ENCODE measurements at places on chromosomes 4 and X. TPM values are rescaled to one million over a fixed set of nuclear protein-coding genes. Genes with fewer than 3 reads are reported as not detected.

- H3K27ac ChIP-seq = peak overlapping the region; percentile 46
- DNase-seq = peak; percentile 39
- H3K27me3 ChIP-seq = no peaks in the 10 kb centered on the region
These were observed 31.1 kb downstream of the TACC3 start for GRCh38 chr4:1752284-1753041.

GRCh38 chr4:6365545-6366086 is 96.0 kb downstream of the WFS1 start:
- DNase-seq = no peak
- H3K4me3 ChIP-seq = no peak overlapping the region
- no peaks in the 10 kb centered on the region for H3K4me1 ChIP-seq
- H3K27ac ChIP-seq = no peak overlapping the region

GRCh38 chr4:37446016-37446415 is 201.5 kb downstream of the NWD2 start:
- H3K27ac ChIP-seq = no peak overlapping the region
- no peak overlapping the region for H3K4me3 ChIP-seq
- H3K4me1 ChIP-seq = no peaks in the 10 kb centered on the region

- DNase-seq = peak; percentile 25
- no peaks in the 10 kb centered on the region for H3K27me3 ChIP-seq
- no peaks in the 10 kb centered on the region for H3K36me3 ChIP-seq
These were observed 24.1 kb upstream of the MTM1 start for GRCh38 chrX:150544222-150544787.

DNA sequence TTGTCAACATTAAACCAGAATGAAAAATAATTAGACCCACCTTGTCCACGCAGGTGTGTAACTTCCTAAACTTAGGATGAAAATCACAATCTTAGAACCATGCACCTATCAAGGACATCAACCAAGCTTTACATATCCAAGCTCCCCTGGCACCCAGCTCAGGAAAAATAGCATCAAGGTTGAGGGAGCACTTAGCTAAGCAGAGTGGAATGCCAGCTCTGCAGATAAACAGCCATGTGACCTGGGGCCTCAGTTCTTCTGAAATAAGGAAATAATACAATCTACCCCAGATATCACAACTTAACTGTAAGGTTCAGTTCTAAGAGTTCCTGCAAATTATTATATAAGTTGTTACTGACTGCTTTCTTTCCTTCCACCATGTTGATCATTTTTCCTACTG is 64.7 kb downstream of the DHX15 start:
- peaks cover 9% of the 10 kb centered on the region for H3K4me1 ChIP-seq
- H3K4me3 ChIP-seq = no peak overlapping the region
- no peak for DNase-seq
- no peaks in the 10 kb centered on the region for H3K27me3 ChIP-seq
- H3K36me3 ChIP-seq = peaks cover 57% of the 10 kb centered on the region

- no peak for DNase-seq
- H3K27me3 ChIP-seq = no peaks in the 10 kb centered on the region
- no peak overlapping the region for H3K27ac ChIP-seq
- H3K36me3 ChIP-seq = no peaks in the 10 kb centered on the region
- peaks cover 2% of the 10 kb centered on the region for H3K4me1 ChIP-seq
These were observed 169.2 kb downstream of the TMA16 start for GRCh38 chr4:163663454-163664225.

The PNMA5 gene
- total RNA-seq = not detected

The SUPT20HL1 gene
- total RNA-seq = not detected

The AR gene
- not detected for total RNA-seq

The TNIP3 gene
- 0.29 TPM for total RNA-seq
